ENCODE measurements at places on chromosomes 5 and 9. TPM values are rescaled to one million over a fixed set of nuclear protein-coding genes. Genes with fewer than 3 reads are reported as not detected.

Gene PCDHGA12
- total RNA-seq: 13.7 TPM

Gene AJM1
- 1.8 TPM for total RNA-seq

Gene CDH12
- not detected for total RNA-seq

Gene CDH9
- total RNA-seq: not detected

Gene TRIP13
- 2.1 TPM for total RNA-seq

Gene PCDHGC4
- total RNA-seq: 3.0 TPM

Gene OR1L4
- total RNA-seq: not detected

Gene TAF11L4
- total RNA-seq: not detected

Gene RORB
- total RNA-seq: 2.1 TPM

Gene PNPLA7
- total RNA-seq: 1.3 TPM

Gene DRD1
- 2.6 TPM for total RNA-seq

Gene SLC25A2
- not detected for total RNA-seq

Gene UBAC1
- 30.6 TPM for total RNA-seq

Gene PCDH1
- total RNA-seq: 2.3 TPM

Gene LSM11
- 2.1 TPM for total RNA-seq

Gene ABO
- not detected for total RNA-seq

Gene SEMA4D
- 2.6 TPM for total RNA-seq

Gene PCDHA9
- total RNA-seq: 0.26 TPM

Gene EPB41L4A
- 0.51 TPM for total RNA-seq

Gene PWWP2A
- total RNA-seq: 14.9 TPM

Gene GRIN1
- total RNA-seq: not detected

Gene PCDHA13
- total RNA-seq: under 0.01 TPM

Gene INSL6
- total RNA-seq: not detected

Gene KCNMB1
- total RNA-seq: not detected

Gene BTNL3
- not detected for total RNA-seq

Gene C9
- total RNA-seq: under 0.01 TPM

Gene PDLIM4
- total RNA-seq: 67.2 TPM

Gene SETD9
- total RNA-seq: 14.9 TPM

Gene RANBP17
- total RNA-seq: 10.0 TPM

Gene ARL10
- total RNA-seq: 9.8 TPM

Gene HSPA4
- 108 TPM for total RNA-seq

Gene MAMDC2
- 5.4 TPM for total RNA-seq

Gene ANGPTL2
- total RNA-seq: 163 TPM

Gene CERT1
- 36.5 TPM for total RNA-seq

Gene RNF224
- under 0.01 TPM for total RNA-seq

Gene PLPP7
- 8.2 TPM for total RNA-seq

Gene SUB1
- 88.0 TPM for total RNA-seq

Gene ADCY2
- under 0.01 TPM for total RNA-seq

Gene SETX
- 78.3 TPM for total RNA-seq

All from fibroblast of lung (primary cell).